ENCODE measurements at places on chromosomes 3 and 15. TPM values are rescaled to one million over a fixed set of nuclear protein-coding genes. Genes with fewer than 3 reads are reported as not detected.

Gene ABI3BP
- 1.2 TPM for total RNA-seq

Gene SPESP1
- not detected for total RNA-seq

Gene IL17RE
- total RNA-seq = 1.5 TPM

Gene RBP2
- total RNA-seq = 1.2 TPM

Gene SLITRK3
- total RNA-seq = 0.66 TPM

Gene LAMB2
- 322 TPM for total RNA-seq

Gene CPA3
- not detected for total RNA-seq

Gene SCN10A
- total RNA-seq = not detected

Gene DUOXA2
- not detected for total RNA-seq

Gene FEZF2
- 0.13 TPM for total RNA-seq

Gene GJD2
- 0.42 TPM for total RNA-seq

Gene GOLGA8H
- 0.64 TPM for total RNA-seq

Gene PARP9
- 15.4 TPM for total RNA-seq

Gene CORO2B
- total RNA-seq = 14.5 TPM

Gene CFAP100
- total RNA-seq = 10.7 TPM

Gene DNAH1
- 2.0 TPM for total RNA-seq

Gene GOLGA6L9
- 11.5 TPM for total RNA-seq

Gene WDR48
- 53.2 TPM for total RNA-seq

Gene NFKBIZ
- 18.3 TPM for total RNA-seq

Gene CLSTN2
- 31.9 TPM for total RNA-seq

Gene PATL2
- 0.11 TPM for total RNA-seq

Gene SNURF
- 18.7 TPM for total RNA-seq

Gene CYP19A1
- 0.48 TPM for total RNA-seq

Gene KBTBD8
- 5.2 TPM for total RNA-seq

Gene PTH1R
- total RNA-seq = not detected

Gene MKRN3
- total RNA-seq = 25.2 TPM

Gene PLOD2
- total RNA-seq = 34.7 TPM

Gene NLGN1
- total RNA-seq = 20.7 TPM

Gene ADGRG7
- total RNA-seq = not detected

Gene CELF6
- 0.85 TPM for total RNA-seq

Gene EID1
- 142 TPM for total RNA-seq

Gene GCSAM
- total RNA-seq = 0.54 TPM

Gene EXD1
- total RNA-seq = 1.3 TPM

Gene INKA1
- 0.86 TPM for total RNA-seq

Gene CIP2A
- 43.3 TPM for total RNA-seq

Gene KCNAB1
- total RNA-seq = 2.8 TPM

Gene RPS27L
- total RNA-seq = 94.1 TPM

Gene KLHL6
- total RNA-seq = 1.5 TPM

Gene HHATL
- total RNA-seq = 2.0 TPM

Gene CD80
- 0.29 TPM for total RNA-seq

Gene COLQ
- total RNA-seq = 2.5 TPM

Gene DPPA4
- total RNA-seq = 21.7 TPM

Gene DCP1A
- 10.5 TPM for total RNA-seq

Gene GHSR
- total RNA-seq = not detected

Gene DGKG
- 0.16 TPM for total RNA-seq

Gene MGA
- 22.0 TPM for total RNA-seq

Gene LRRIQ4
- total RNA-seq = not detected

Gene PSTPIP1
- 0.81 TPM for total RNA-seq

Gene TRAK1
- total RNA-seq = 46.5 TPM

Gene ONECUT1
- 6.1 TPM for total RNA-seq

Gene GOLGA6L7
- total RNA-seq = 1.4 TPM

Gene LIPC
- total RNA-seq = 1.2 TPM

Gene LMOD3
- total RNA-seq = 0.45 TPM

Gene ADAMTS17
- total RNA-seq = 0.88 TPM

Gene BCL2A1
- not detected for total RNA-seq

Gene SH2D7
- not detected for total RNA-seq

Gene BCHE
- not detected for total RNA-seq

Gene CPN2
- total RNA-seq = 0.19 TPM

Gene ZNF385D
- 3.9 TPM for total RNA-seq

Gene SIDT1
- total RNA-seq = 0.81 TPM

All from motor neuron (in vitro differentiated cells).